ENCODE measurements at places on chromosomes 5 and 9.

- DNase-seq: no peak
Observed at GRCh38 chr9:105168870-105169319, 75.6 kb upstream of the SLC44A1 start.

- no peak for DNase-seq
Observed at GRCh38 chr5:156329171-156329611, 2.2 kb downstream of the SGCD start.

- no peak for DNase-seq
Observed at GRCh38 chr5:45414620-45415573, 281.3 kb downstream of the HCN1 start.

DNA sequence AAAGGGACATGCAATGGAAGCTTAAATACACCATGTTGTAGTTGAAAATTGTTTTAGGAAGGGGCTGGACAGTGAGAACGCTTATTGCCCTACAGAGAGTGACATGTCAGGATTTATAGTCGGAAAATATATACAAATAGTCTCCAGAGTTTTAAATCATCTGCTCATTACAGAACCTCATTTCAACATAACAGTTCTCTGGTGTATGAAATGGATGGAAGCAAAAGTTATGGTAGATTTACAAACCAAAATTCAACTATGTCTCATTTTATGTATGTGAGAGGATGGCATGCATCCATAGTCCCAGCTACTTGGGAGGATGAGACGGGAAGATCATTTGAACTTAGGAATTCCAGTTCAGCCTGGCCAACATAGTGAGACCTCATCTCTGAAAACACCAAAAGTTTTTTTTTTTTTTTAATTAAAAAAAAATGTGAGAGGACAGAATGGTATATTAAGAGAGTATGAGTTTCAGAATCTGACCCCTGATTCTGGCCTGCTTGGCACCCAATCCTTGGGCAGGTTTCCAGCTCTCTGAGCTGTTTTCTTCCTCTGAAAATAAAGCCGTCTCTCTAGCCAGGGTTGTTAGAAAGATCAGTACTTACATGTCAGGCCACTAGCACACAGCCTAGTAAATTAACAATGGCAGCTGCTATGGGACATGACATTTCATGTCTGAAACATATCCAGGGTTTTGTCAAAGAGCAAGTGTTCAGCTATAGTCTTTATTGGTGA lies 40.1 kb downstream of the IQGAP2 start:
- no peak for DNase-seq

- DNase-seq: no peak
Observed at GRCh38 chr9:3277200-3277599, 248.6 kb downstream of the RFX3 start.

Data from natural killer cell treated with Interleukin-12 subunit alpha and Interleukin-12 subunit beta and Interleukin-15 and Interleukin-18, amount 100 ng/mL, for 72 hours (primary cell).